ENCODE measurements at places on chromosomes 6 and 20. TPM values are rescaled to one million over a fixed set of nuclear protein-coding genes. Genes with fewer than 3 reads are reported as not detected.
A peak's percentile ranks its signal among the peaks of the same experiment; 100 is the strongest.

- no peak for DNase-seq
Measured at GRCh38 chr6:165766457-165766856, 103.4 kb upstream of the PDE10A start.

- DNase-seq = no peak
Measured at GRCh38 chr6:13554929-13555333, 19.5 kb upstream of the SIRT5 start.

- DNase-seq = no peak
Measured at GRCh38 chr6:84002226-84002625, 31.3 kb upstream of the MRAP2 start.

DNA sequence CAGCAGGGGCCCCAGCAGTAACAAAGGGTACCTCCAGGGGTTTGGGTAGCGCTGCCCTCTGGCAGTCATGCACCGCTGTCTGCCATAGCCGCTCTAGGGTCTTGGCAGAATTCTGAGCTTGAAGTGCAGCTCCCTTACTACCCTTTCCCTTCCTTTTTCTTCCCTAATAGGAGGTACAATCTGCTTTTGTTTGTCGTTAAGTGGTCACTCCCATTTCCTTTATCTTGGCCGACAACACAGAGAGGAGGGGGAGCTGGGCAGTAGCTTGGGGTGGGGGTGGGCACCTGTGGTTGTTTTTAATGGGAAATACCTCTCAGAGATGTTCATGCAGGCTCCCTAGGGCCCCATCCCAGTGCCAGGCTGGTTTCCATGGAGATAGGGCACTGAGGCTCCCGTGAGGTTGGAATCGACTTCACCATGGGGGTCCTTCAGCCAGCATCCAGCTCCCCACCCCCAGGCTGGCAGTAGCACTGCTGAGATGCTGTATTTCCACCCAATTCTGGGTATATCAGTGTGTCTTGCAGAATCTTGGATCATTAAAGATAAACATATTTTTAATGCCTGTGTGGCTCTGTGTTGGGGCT, 18.6 kb downstream of the CCDC167 start:
- no peak for DNase-seq

- DNase-seq = no peak
Measured at GRCh38 chr6:169913096-169913638, 161.7 kb downstream of the ERMARD start.

- no peak for DNase-seq
Measured at GRCh38 chr20:23115822-23116221, 29.7 kb upstream of the CD93 start.

DNA sequence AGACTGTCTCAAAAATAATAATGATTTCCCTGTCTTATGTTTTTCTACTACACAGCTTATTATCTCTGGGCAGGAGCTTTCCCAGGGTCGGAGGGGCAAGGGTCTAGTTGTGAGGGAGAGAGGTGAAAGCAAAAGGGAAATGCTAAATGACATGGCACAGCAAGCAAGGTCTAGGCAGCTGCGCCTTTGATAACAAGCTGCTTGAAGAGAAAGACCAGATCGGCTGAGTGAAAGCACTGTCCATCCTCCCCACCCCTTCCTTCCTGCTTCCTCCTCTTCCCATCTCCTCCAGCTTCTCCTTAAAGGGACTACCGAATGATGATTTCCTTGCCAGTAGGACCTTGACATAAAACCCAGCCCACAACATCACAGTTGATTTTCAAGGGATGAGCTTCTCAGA, 158.1 kb upstream of the AKAP12 start:
- DNase-seq = no peak

Gene TRAPPC3L
- total RNA-seq = 0.13 TPM

DNA sequence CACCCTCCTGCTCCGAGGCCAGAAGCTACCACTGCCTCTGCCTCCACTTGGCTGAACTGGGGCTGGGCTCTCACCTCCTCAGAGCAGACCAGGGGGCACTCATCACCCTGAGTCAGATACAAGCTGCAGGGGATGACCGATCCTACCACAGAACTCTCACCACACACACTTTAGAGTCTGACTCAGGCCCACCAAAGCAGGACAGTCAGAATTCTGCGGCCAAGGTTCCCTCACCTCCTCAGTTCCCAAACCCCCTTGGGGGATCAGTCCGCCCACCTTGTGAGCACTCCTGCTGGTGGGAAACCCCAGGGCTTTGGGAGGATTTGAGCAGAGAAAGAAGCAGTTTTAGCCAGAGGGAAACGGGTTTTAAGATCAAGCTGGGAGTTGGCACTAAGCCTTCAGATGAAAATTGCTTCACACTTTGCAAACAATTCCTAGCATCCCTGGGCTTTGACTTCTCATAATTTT, 587.8 kb upstream of the JAG1 start:
- DNase-seq = no peak

Gene SIGLEC1
- 45.8 TPM for total RNA-seq

Gene VSTM2L
- total RNA-seq = 31.9 TPM

GRCh38 chr20:52105442-52106422, 85.8 kb downstream of the ZFP64 start:
- peak; percentile 23 for DNase-seq

DNA sequence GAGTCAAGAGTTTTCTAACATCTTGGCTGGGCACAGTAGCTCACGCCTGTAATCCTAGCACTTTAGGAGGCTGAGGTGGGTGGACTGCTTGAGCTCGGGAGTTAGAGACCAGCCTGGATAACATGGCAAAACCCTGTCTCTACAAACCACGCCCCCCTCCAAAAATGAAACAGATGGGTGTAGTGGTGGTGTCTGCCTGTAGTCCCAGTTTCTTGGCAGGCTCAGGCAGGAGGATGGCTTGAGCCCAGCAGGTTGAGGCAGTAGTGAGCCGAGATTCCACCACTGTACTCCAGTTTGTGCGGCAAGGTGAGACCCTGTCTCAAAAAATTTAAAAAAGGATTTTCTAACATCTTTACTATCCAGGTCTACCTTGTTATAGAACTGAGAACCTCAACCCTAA, 22.0 kb downstream of the FAM8A1 start:
- no peak for DNase-seq

Gene PTGIS
- total RNA-seq = 32.9 TPM

DNA sequence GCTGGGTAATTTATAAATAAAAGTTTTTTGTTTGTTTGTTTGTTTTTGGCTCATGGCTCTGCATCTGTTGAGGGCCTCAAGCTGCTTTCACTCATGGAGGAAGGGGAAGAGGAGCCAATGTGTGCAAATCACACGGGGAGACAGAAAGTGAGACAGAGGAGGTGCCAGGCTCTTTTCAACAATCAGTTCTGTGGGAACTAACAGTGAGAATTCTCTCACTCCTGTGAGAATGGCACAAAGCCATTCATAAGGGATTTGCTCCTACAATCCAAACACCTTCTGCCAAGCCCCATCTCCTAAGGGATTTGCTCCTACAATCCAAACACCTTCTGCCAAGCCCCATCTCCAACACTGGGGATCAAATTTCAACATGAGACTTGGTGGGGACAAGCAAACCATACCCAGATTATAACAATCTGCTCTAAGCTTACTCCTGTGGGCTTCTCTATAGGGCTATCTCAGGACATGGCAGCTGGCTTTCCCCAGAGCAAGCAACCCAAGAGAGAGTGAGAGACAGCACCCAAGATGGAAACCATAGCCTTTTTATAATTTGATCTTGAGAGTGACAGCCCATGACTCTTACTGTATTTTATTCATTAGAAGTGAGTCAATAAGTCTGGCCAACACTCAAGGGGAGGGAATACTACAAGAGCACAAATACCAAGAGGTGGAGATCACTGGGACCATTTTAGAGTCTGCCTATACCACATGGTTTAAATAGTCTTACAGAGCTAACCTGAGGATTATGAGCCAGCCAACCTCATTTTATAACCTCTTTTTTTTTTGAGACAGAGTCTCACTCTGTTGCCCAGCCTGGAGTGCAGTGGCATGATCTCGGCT, 22.8 kb upstream of the LRRC1 start:
- DNase-seq = no peak

GRCh38 chr20:8616792-8617191, 452.1 kb upstream of the PLCB4 start:
- DNase-seq = no peak

DNA sequence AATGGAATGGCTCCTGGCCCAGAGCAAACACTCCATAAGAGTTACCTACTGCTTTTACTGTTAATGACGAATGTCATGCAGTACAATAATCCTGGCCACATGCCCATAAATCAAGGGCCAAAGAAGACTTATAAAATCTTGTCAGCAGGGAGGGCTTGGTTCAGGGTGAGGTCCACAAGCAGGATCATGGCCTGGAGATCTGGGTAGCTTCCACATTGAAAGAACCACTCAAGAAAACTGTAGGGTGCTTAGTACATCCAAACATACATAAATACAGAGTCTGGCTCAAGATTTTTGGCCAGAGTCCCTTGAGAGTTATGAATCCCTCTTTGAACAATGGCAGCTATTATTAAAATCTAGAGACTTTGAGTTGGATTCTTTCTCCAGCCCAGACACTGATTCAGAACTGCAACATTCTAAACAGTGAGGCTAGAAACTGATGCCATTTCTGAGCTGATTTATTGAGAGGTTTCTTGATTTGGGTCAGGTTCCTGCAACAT, 188.7 kb downstream of the CDC5L start:
- DNase-seq = no peak

GRCh38 chr6:65786815-65787214, 79.8 kb upstream of the EYS start:
- no peak for DNase-seq

DNA sequence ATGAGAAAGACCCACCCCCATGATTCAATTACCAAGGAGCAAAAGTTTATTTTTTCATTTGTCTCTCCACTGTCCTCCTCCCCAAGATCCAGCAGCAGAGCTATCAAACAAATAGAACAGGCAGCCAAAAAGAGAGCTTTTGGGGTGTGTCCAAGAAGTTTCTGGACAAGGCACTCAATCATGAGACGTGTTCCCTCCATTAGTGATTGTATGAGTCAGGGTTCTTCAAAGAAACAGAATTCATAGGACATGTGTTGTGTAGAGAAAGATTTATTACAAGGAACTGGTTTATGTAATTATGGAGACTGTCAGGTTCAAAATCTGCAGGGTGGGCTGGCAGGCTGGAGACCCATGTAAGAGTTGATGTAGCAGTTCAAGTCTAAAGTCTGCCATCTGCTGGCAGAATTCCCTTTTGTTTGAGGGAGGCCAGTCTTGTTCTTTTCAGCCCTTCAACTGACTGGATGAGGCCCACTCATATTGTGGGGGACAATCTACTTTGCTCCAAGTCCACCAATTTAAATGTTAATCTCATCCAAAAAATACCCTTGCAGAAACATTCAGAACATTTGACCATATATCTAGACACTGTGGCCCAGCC, 248.1 kb upstream of the OPRM1 start:
- no peak for DNase-seq

Gene GABBR1
- 32.0 TPM for total RNA-seq

- DNase-seq = no peak
Measured at GRCh38 chr6:166365221-166365620, 17.5 kb downstream of the MPC1 start.

GRCh38 chr6:127496471-127496870, 22.7 kb downstream of the MTCL3 start:
- no peak for DNase-seq

GRCh38 chr20:19699180-19699971, 58.7 kb upstream of the RIN2 start:
- DNase-seq = no peak

Gene ZNF133
- total RNA-seq = 11.0 TPM

DNA sequence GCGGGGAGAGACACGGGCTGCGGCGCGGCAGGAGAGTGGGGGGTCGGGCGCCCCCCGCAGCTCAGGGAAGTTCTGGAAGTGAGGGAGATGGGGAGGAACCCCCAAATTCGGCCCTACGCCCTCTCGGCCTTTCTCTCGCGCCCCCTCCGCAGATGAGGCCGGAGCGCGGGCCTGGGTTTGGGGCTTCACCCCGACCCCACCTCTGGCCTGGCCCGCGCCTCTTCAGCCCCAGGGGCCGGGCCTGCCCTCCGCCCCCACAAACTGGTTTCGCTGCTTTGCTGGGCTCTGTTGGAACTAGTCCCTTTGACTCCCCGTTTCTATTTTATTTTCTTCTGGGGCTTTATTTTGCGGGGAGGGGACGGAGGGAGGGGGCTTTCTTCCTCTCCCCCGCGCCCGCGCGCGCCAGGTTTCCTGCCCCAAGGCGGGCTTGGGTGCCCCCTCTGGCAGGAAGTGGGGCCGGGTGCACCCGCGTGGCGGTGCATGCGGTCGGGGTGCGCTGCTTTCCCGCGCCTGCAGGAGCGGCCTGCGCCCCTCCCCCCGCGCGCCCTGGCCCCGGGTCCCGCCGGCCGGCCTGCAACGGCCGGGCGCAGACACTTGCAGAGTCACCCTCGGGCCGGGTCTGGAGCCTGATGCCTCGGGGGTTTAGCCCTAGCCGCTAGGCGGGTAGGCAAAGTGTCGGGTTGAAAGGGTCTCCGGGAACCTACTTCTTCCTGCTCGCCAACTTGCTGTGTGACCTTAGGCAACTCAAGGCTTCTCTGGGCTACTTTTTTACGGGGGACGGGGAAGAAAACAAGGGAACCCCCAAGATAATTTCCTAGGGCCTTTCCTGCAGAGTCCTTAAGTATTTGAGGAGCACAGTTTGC, 1.3 kb downstream of the HMGA1 start:
- peak; percentile 89 for DNase-seq

Gene LZTS3
- total RNA-seq = 12.3 TPM

Gene CDH4
- total RNA-seq = 0.93 TPM

DNA sequence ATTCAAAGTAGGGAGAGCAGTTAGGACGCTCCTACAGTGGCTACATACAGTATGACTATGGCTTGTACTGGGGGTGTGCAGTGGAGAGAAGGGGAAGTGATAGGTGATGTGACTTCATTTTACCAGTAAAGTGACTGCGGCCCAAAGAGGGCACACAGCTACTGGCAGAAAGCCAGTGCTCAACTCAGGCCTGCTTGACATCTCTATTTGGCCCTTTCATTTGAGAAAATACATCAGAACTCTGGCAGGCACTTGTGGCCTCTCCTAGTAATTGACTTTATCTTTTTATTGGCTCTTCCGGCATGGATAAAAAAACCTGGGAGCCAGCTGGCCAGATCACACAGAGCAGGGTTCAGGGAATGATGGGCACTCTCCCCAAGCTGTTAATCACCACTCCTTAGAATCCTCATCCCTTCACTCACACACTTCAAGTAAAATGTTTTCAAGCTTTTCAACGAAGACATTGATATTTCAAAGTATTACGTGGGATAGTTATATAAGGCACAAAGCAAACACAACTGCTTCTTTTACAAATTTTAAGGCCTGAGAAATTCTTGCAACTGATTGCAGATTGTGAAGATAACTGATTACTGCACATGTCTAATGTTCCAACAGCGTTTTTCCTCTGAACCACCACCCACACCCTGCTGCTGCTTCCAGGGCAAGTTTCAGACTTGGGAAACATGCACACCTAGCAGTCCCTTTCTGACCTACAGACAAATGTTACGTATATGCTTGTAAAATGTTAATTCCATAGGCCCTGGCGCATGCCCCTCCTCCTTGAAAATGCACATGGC, 73.5 kb downstream of the TNFRSF21 start:
- no peak for DNase-seq

Gene SLC35D3
- total RNA-seq = 0.09 TPM

DNA sequence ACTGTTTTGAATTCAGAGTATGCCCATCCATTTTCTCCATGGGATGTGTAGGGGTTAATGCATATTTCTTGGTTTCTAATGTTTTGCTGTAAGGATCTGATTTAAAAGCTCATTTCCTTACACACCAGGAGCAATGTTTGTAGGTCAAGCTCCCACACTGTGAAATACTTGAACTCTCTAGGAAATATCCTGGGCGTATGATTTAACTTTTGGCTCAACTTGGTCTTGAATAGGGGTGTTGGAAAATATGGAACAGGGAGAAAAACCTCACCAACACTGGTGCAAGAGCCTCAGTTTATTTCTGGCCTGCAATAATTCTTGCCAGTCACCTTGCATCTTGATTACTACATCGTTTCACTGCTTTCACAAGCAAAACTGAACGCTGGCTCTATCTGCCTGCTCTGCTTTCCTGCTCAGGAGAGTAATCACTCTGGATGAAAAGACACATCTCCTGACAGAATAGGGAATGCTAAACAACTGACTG, 25.1 kb upstream of the RFPL4B start:
- no peak for DNase-seq

Gene FRK
- 8.5 TPM for total RNA-seq

Measured in left lung (tissue), 14 donors.